ENCODE measurements at places on chromosomes 7 and 10.

- no peak for DNase-seq
Measured at GRCh38 chr7:118615-119391, 73.6 kb upstream of the FAM20C start.

DNA sequence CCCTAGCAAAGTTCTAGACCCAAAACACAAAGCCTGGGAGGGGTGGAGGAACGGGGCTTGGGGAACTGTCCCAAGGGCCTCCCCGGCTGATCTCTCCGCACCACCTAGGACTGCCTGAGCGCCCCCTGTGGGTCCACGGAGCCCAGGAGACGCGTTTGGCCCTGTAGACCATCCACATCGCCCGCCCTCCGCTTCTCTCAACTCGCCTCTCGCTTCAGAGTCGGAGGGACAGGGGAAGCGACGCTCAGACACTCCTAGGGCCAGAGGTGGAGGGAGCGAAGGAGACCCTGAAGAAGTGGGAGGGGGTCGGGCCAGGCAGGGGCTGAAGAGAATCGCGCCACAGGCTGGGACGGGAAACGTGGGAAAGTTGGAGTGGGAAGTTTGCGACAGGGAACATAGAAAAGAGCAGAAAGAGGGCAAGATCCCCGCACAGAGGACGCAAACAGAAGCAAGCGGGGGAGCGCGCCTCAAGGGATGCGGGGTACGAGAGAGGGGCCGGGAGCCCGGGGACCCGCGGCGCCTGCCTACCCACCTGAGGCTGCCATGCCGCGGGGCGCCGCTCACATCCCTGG lies 378 bp downstream of the PIK3AP1 start:
- no peak for DNase-seq

DNA sequence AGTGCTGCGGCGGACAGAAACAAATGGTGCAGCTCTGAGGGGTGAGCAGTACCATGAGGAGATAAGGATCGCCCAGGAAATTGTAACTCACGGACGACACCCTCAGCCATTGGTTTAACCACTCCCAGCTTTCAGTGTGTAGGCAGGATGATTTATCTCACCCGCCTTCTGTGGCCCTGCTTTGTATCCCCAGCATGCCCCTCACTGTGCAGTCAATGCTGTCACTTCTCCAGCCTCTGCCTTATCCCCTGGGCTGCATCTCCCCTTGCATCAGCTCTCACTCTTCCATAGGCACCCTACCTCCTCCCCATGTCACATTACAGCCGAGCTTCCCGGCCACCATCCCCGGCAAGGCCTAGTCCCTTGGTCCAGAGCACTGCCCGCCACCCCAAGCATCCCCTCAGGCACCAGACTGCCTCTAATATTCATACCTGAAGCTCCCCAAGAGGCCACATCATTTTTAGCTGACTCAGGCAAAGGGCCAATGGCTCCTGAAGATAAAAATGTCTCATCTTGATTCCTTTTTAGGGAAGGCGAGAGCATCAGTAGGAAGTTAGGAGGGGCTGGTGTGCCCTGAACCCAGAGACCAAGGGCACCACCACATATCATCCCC lies 77.1 kb downstream of the CARD11 start:
- no peak for DNase-seq

DNA sequence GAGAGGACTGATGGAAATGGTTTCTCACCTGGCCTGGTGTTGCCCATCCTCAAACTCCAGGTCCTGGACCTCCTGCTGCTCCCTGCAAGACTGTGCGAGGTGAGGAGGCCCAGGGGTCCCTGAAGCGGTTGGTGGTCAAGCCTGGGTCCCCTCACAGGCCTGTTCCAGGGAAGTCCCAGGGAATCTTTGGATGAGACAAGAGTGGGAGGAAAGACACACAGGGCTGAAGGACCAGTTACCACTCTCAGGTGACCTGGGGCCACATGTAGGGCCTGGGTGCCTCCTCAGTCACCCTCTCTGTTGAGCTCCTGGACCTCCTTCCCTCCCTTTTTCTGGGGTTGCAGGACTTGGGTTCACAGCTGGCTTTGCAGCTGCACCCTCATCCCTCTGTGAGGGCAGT lies 42.6 kb upstream of the CXCL12 start:
- DNase-seq = no peak

- no peak for DNase-seq
Measured at GRCh38 chr7:97671571-97671970, 60.3 kb upstream of the TAC1 start.

DNA sequence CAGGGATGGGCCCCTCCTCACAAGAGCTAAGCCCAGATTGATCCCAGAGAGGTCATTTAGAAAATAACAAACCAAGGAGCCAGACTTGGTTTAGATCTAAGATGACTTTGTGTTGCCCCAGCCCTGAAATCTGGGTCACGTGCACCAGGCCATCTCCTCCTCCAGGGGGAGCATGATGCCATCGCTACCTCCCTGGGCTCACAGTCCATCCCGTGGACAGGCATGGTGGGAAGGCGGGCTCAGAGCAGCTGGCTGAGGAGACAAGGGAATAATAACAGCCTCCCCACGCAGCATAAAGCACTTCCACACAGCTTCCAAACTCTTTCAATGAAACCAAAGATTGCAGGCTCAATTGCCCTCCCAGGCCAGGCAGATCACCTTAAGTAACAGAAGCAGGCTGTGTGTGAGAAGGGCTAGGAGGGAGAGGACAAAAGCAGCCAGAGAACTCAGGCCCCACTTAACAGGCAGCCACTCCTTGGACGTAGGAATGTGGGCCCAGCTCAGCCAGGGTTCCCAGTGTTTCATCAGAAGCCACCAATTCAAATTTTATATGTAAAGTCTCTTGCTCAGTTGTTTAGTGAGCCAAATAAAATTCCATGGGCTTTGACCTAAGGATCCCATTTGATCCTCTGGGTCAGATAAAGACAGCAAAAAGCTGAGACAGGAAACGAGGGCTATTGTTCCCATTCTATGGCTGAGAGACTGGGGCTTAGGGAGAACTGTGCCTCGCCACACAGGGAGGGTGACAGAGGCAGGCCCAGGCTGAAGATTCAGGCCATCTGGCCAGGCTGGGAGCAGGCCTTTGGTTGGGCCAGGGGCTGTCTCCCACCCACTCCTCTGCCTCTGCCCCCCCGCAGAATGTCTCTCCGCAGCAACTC lies 100.2 kb downstream of the COL13A1 start:
- DNase-seq = peak; percentile 50

DNA sequence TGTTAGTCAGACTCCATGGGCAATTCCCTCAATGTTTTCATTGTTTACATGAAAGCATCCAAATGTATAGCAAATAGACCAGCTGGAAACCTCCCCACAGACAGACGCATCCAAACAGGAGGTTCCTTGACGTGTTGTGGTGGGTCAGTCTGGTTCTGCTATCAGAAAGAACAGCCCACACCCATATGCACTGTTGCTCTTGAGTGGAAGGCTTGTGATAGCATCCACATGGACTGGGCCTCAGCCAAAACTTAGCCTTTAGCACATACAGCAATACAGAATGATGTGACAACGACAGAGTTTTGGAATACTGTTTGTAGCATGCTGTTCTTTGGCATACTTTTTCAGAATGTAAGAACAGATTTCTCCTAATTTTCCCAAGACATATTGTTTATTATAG lies 299.2 kb upstream of the ETV1 start:
- no peak for DNase-seq

DNA sequence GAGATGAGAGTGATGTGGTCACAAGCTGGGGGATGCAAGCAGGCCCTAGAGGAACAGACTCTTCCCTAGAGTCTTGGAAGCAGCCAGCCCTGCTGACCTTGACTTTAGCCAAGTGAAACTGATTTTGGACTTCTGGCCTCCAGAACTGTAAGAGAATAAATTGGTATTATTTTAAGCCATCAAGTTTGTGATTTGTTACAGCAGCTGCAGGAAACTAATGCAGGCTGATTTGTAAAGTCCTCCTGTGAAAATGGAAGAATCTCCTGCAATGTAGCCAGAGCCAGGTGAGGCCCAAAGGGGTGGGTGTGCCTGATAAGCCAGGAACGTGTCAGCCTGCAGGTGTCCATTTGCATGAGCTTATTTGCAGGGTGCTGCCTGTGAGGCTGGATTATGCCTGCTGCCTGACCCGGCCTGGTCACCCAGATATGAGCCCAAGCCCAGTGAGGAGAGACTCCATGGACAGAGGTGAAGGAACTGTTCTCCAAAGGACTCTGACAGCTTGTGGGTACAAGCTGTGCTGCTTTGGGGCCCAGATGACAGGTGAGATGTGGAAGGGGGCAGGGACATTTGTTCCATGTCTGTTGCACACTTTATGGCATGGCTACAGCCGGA lies 24.6 kb upstream of the PLEKHA1 start:
- no peak for DNase-seq

GRCh38 chr10:121449482-121449924 lies 148.7 kb downstream of the FGFR2 start:
- DNase-seq = no peak
